ENCODE measurements at places on chromosomes 12 and 14. TPM values are rescaled to one million over a fixed set of nuclear protein-coding genes. Genes with fewer than 3 reads are reported as not detected.

DNA sequence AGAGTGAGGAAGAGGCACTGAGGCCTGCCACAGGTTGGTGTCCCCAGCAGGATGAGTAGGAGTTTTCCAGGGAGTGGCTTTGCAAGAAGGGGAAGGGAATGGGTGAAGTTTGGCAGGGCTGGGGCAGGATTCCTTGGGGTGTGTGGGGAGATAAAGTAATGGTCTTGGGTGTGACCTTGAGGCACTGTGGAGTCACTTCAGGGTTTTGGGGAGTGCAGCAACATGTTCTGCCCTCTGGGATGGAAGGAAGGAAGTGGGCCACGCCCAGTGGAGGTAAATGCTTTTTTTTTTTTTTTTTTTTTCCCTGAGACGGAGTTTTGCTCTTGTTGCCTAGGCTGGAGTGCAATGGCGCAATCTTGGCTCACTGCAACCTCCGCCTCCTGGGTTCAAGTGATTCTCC, 108.9 kb downstream of the ADCK1 start:
- no peak for DNase-seq

- DNase-seq: no peak
Measured at GRCh38 chr12:20421421-20421820, 53.1 kb downstream of the PDE3A start.

The MYH6 gene
- total RNA-seq: not detected

DNA sequence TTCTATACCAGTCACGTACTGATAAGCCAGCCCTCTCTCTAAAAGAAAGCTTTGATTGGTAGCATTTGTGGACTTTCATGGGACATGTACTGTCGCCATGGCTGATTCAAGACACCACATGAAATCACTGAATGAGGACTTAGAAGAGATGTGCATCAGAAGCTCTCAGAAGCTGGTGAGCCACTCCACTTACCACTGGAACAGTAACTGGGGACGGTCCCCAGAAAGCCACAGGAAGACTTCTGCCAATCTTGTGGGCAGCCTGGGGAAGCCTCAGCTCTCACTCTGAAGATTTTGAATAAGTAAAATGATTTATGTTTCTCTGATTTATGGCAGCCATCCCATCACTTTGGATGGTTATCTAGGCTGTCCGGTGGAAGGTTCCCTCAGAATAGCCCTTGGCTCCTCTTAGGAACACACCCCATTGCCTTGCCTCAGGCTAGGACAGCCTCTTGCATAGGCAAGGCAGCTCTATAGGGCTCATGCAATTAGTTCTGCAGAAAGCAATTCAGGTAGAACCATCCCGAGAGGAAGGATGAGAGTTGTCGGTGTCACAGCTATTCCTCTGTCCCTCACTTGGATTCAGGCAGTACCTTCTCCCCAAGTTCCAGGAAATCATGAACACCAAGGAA, 9.8 kb downstream of the DHRS1 start:
- no peak for DNase-seq

DNA sequence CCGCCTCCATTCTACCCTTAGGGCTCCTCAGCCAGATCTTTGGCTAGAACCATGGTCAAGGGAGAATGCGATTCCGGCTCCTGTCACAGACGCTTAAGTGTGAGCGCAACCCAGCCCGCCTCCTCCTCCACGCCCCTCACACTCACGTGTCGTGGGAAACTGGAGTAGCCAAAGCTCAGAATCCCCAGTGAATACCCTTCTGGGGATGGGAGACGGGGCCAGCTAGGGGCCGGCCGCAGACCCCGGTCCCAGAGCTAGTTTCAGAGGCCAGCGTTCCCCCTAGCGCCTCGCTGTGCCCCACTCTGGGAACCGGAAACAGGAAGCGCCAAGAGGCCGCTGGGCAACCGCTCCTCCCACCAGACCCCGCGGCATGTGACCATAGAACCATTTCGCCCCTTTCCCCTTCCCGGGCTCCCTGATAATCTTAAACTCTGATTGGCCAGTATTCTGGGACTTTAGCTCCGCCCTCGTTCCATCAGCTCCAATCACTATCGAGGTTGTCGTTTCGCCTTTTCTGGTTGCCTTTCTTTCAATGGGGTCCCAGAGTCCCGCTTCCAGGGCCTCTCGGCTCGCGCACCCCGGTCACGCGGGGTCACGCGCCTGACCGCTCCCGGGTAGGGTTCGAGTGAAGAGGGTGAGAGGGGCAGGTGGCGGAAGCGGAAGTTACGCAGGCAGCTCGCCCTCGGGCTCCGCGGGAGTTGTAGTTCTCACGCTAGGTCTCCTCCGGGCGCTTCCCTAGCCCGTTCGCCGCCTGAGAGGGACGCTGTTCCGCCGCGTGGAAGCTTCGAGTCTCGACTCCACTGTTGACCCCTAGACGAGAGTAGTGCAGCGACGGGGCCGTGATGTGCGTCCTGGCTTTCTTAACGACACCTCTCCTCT, at the start of gene M6PR:
Gene M6PR (minus strand): TSS at position 304 of the 879 bp plus-strand sequence. CDS start 3,241 bp downstream, outside the sequence.
- DNase-seq: peak; percentile 98

Data from Caki2 (cell line).